ENCODE measurements at places on chromosomes 4 and X.

DNA sequence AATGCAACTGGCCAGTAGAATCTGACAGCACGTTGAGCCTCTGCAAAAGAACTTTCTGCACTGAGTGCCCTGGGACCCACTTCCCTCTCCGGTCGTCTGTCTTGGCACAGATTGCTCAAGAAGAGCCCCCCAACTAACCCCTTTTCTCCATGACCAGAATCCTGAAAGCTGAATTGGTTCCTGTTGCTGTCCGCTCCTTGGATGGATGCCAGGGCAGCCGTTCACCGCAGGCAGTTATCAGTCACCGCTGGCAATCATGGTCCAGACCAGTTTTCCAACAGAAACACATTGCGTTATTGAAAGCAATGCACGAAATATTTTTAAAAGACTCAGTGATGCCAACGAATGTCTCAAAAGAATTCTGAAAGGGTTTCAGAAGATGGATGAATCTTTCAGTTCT lies 733.7 kb upstream of the FRG1 start:
- no peak for DNase-seq

GRCh38 chrX:150568320-150569154 lies at the start of gene MTM1:
TSS of gene MTM1 (plus strand) at chrX:150568621. CDS start at chrX:150592615, 23,994 bp downstream.
- peak; percentile 71 for DNase-seq

- DNase-seq: no peak
Observed at GRCh38 chrX:5876984-5877596, 351.6 kb downstream of the NLGN4X start.

GRCh38 chr4:17546222-17546621 lies 30.8 kb upstream of the LAP3 start:
- DNase-seq: no peak

DNA sequence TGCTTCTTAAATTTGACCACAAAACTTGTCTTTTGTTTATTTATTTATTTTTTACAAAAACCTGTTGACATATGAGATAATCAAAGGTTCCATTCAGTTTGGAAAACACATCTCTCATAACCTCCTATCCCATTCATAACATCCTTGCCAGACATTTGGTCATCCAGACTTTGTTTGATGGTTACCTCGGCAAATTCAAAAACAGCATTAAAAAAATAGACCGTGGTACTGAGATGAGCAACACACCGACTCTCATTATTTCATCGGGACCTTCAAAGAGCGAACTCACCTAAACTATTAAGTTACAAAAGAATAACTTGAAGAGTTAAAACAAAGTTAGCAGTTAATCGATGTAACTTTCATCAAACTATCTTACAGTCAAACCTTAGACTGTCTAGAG lies 85.8 kb upstream of the RPS6KA3 start:
- DNase-seq: no peak

GRCh38 chr4:147794787-147795413 lies 63.0 kb downstream of the ARHGAP10 start:
- DNase-seq: no peak

GRCh38 chr4:81666491-81666890 lies 194.8 kb upstream of the RASGEF1B start:
- no peak for DNase-seq

DNA sequence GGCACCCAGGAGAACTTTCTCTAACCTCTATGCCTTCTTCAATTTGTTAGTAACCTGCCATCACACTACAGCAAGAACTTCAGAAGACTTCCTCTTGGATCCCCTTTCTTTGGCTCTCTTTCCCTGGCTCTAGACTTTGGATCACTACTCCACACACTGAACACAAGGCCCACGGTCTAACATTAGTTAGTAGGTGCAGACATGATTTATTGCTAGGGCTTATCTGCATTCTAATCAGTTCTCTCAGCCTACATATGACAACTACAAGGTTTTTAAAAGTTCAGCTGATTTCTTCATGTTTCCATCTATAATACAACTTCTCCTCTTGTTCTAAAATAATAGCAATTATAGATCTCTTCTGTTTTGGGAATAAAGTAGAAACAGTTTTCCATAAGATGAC lies 209.1 kb upstream of the ANXA10 start:
- DNase-seq: no peak

DNA sequence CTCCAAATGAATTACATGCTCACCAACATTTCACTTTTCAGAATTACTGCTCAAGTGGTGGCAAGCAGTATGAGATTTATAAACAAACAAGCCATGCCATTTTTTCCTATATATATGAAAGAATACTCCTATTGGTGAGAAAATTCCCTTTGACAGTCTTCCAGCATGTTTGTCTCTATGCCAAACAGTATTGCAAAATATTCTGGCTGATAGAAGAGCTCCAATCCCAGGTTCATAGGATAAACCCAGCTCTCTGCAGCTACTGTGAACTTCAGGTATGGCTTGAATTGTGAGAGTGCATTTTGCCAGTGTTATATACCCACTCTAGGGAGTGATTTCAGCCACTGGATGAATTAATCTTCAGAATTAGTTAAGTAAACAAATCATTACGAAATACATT lies 108.8 kb downstream of the MAGEC2 start:
- no peak for DNase-seq

DNA sequence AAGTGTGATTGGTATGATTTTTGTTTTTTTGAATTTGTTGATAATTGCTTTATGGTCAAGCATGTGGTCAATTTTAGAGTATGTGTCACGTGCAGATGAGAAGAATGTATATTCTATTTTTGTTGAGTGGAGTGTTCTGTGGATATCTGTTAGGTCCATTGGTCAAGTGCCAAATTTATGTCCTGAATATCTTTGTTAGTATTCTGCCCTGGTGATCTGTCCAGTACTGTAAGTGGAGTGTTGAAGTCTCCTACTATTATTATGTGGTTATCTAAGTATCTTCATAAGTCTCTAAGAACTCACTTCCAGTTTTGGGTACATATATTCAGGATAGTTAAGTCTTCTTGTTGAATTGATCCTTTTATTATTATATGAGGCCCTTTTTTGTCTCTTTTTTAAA lies 372.9 kb upstream of the MAOA start:
- no peak for DNase-seq

Measured in NCI-H446 (cell line).